ENCODE measurements at places on chromosomes 12 and 14.
A peak's percentile ranks its signal among the peaks of the same experiment; 100 is the strongest.

GRCh38 chr12:94545935-94546771, 86.5 kb upstream of the CEP83 start:
- no peak for DNase-seq

DNA sequence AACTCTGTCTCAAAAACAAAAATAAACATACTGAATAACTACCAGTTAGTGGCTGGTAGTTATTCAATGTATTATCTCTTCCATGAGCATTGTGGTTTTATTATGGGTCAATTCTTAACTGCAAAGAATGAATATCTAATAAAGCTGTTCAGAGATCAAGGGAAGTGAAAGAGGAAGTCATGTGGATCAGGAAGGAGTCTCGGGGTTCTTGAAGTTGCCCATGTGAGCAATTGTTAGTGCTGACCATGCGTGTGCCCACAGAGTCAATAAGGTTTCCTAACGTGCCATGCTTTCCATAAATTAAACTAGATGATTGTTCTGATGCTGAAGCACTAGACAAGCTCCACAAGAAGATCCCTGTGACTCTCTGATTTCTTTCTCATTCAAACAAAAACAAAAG, 136.5 kb upstream of the CPSF6 start:
- DNase-seq, result no peak

- no peak for DNase-seq
Measured at GRCh38 chr12:124648710-124649384, 81.4 kb upstream of the NCOR2 start.

DNA sequence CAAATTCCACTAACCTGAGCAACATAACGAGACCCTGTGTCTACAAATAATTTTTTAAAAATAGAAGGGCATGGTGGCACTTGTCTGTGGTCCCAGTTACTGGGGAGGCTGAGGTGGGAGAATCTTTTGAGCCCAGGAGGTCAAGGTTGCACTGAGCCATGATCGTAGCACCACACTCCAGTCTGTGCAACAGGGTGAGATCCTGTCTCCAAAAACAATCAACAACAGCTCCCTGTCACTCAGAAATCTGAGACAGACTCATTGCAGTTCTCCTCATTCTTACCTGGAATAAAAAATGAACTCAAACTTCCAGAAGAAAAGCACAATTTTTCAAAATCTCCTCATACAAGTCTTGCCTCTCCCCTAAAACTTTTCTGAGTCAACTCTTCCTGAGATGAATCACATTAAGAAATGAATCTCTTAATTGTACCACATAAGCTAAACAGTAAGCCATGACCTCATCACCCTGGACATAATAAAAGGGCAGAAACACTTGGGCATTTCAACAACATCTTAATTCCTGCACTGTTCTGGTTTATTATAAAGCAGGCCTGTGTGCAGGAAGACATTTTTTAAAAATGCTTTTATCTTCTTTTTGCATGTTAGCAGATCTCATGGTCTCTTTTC, 214.3 kb upstream of the CDKN3 start:
- no peak for DNase-seq

GRCh38 chr12:116429826-116430360, 129.3 kb upstream of the MAP1LC3B2 start:
- DNase-seq, result no peak

GRCh38 chr14:26172396-26172795, 425.4 kb downstream of the NOVA1 start:
- no peak for DNase-seq

GRCh38 chr12:3725388-3726115, 27.4 kb downstream of the CRACR2A start:
- DNase-seq, result no peak

GRCh38 chr14:23365732-23366425, 907 bp upstream of the EFS start:
- no peak for DNase-seq

GRCh38 chr12:50924439-50925341, 27.7 kb upstream of the HIGD1C start:
- peak; percentile 11 for DNase-seq

DNA sequence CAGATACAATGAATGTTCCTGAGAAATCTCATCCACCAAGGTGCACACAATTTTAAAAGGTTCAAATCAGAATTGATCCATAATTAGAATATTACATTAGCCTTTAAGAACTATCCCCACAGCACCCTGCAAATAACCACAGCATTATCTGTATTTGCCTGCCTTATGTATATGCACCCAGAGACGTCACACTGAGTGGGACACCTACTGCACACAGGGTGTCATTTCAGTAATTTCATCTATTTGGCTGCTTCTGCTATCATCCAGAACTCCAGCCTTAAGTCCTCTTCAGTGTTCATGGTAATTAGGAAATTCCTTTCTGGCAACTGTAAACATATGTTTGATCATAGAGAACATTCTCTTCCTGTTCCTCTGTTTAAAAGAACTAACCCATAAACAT, 298.4 kb downstream of the SYT1 start:
- DNase-seq, result no peak

DNA sequence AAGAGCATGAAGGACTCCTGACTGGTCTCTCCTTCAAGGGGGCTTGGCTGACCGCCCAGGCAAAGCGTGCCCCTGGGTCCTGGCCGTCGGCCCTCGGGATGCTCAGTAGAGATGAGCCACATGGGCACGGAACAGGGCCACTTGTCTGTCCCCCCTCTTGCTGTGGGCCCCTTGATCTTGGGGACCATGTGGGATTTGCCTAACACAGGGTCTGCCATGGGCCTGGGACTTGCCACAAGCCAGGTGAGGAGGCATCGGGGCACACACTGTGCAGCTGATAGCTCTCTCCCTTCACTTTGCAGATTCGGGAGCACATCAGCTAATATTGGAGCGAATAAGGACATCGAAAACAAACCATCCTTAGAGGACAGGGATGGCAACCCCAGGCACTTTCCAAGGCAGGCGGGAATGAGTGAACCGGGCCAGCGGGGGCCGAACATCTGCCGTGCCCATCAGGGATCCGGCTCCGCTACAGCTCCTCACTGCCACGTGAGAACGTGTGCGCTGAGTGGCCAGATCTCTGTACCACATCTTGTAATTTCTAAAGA, 88.1 kb downstream of the PIWIL1 start:
- DNase-seq, result no peak

- DNase-seq, result no peak
Measured at GRCh38 chr12:51730745-51731144, 117.8 kb downstream of the FIGNL2 start.

GRCh38 chr14:42421377-42422078, 814.9 kb downstream of the LRFN5 start:
- DNase-seq, result no peak

- no peak for DNase-seq
Measured at GRCh38 chr12:39972119-39972518, 133.8 kb downstream of the SLC2A13 start.

- no peak for DNase-seq
Measured at GRCh38 chr12:109467978-109468676, 9.0 kb downstream of the KCTD10 start.

DNA sequence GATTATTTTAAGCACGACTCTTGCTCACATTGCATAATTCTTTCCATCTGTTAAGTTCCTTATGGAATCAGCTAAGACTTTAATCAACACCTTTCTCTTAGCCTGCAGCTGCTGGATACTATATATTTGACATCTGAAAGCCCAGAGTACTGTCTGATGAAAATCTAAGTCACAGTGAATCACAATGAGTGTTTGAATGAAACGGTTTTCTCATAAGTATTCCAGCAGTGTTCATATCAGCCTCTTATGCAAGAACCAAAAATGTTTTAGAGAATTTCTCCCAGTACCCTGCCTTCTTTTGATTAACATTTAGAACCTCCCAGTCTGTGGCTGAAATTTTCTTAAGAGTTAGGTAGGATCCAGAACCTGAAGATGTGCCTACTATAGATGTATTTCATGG, 55.6 kb downstream of the FRMD6 start:
- no peak for DNase-seq

- DNase-seq, result no peak
Measured at GRCh38 chr12:106248312-106248845, 559 bp upstream of the CKAP4 start.

- no peak for DNase-seq
Measured at GRCh38 chr14:38004610-38004879, 203.2 kb upstream of the SSTR1 start.

GRCh38 chr12:18794000-18794399, 56.1 kb downstream of the CAPZA3 start:
- DNase-seq, result no peak
